Femur (tissue), 1 donor: ENCODE measurements at places on chromosomes 4 and X.

- DNase-seq, result no peak
Measured at GRCh38 chrX:41667631-41668030, 21.1 kb upstream of the GPR34 start.

DNA sequence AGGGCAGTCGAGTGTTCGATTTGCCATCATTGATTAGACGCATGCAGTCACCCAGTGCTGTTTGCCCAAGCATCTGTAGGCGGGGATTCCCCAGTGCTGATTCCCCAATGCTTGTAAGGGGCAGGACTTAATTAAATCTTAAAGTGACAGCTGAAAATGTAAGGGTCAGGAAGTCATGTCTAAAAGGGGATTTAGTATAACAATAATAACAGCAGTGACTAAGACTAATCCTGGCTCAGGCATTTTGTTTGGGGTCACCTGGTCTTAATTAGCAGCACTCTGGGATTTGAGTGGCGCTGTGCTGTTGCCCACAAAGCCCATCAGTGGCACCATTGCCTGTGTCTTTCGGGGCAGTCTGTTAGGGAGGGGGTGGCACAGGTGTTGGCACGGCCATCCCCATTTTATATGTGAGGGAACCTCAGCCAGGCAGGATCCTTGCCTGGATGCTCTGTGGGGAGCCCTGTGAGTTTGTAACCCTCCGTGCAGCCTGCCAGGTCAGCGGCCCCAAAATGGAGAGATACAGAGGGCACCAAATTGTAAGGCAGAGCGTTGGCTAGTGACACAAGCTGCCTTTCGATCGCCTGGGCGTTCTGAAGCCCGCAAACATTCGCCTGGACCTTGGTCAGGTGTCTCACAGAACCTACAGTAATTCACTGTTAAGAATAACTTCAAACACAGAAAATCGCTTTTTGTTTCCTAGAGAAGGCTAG is 146.7 kb downstream of the TBL1X start:
- no peak for DNase-seq

DNA sequence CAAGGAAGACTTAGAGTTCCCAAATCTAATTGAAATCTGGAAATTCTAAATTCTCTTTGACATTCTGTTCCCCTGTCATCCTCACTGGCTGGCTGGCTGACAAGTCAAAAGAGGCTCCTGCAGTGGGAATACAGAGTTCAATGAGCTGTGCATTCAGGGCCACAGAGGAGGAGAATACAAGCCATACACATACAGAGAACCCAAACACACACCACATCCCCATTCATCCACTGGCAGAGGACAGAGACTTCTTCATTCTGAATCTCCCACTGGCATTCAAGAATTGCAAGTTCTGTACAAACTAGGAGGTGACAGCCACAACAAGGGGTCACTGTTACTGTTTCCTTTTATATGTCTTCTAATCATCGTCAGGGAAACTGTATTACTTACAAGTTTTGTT is 49.7 kb downstream of the SAT1 start:
- DNase-seq, result no peak

DNA sequence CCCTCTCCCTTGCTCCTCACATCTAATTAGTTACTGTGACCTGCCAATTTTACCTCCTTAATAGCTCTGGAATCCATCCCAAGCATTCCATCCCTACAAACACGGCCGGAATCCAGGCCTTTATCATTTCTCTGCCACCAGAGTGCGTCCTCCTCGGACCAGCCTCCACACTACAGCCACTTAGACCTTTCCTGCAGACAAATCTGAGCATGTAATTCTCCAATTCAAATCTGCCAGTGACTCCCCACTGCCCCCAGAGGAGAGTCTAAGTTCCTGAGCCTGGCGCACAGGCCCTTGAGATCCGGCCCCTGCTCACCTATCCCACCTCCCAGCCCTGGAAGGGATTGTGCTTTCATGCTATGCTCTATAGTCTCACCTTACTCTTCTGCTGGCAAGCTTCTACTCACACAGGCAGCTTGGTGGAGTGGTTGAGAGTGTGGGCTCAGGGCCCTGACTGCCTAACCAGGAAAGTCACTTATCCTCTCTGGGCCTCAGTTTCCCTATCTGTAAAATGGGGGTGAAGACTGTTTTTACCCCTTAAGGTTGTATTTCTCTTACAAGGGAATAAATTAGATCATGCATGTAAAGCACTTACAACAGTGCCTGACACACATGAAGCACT is 31.2 kb downstream of the PJA1 start:
- DNase-seq, result peak; percentile 55

DNA sequence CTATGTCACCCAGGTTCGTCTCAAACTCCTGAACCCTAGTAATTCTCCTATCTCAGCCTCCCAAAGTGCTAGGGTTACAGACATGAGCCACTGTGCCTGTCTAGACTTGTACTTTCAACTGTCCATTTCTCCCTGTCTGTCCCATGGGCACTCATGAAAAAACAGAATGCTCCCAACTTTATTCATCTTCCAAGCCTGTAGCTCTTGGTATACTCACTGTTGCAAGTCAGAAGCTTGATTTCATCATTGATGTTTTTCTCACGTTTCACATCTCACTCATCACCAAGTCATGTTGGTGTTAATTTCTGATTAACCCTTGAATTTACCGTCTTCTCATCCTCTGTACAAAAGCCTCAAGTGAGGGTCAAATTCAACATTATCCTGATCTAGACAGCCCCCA is 7.3 kb upstream of the SRP72 start:
- DNase-seq, result no peak

GRCh38 chrX:31546126-31546525 is 474.3 kb upstream of the FTHL17 start:
- DNase-seq, result no peak

DNA sequence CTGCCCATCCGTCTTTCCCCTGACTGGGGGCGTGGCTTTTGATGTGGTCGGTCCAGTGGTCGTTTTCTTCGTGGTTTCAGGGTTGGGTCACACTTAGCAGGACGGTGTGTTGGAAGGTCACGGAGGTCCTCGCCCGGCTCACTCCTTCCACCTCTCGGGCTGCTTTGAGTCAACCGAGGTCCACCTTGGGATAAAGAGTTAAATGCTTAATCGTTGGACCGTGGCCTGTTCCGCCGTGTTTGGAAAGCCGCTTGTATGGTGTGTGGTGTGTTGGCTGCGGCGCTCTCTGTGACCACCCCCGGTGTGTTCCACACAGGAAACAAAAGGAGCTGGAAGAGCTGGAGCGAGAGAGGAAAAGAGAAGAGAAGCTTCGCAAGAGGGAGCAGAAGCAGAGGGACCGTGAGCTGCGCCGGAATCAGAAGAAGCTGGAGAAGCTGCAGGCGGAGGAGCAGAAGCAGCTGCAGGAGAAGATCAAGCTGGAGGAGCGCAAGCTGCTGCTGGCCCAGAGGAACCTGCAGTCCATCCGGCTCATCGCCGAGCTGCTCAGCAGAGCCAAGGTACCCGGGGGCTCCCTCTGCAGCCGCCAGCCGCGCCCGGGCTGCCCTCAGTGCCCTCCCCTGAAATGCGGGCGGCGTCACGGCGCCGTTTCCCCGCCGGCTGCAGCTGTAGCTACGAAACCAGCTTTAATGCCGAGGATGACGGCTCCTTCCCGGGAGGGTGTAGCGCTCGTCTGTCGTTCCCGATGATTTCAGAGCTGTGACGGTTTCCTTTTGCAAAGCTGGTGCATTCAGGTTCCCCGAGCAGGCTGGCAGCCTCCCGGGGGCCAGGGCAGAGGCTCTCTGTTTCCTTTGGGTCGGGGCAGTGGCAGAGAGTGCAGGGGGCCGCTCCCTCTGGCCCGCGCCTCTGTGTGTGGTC is 7.7 kb downstream of the AKAP17A start:
- no peak for DNase-seq

DNA sequence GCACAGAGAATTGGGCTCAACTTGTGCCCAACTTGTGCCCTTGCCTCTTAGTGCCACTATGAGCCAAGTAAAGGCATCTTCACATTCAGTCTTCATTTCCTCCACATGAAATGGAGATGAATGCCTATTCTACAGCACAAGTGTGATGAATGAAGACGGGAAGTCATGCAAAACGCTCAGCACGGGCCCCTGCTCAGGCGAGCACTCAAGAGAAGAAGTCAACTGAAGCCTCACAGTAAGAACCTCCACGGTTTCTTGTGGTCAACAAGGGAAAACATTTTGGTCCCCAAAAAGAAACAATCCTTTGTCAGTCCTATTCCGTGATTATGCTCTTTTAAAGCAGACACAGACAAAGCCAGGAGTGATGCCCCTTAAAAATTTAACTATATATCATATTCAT is 87.0 kb downstream of the IRF2 start:
- DNase-seq, result peak; percentile 17

- peak; percentile 3 for DNase-seq
Measured at GRCh38 chr4:3348621-3349020, 55.8 kb downstream of the RGS12 start.

DNA sequence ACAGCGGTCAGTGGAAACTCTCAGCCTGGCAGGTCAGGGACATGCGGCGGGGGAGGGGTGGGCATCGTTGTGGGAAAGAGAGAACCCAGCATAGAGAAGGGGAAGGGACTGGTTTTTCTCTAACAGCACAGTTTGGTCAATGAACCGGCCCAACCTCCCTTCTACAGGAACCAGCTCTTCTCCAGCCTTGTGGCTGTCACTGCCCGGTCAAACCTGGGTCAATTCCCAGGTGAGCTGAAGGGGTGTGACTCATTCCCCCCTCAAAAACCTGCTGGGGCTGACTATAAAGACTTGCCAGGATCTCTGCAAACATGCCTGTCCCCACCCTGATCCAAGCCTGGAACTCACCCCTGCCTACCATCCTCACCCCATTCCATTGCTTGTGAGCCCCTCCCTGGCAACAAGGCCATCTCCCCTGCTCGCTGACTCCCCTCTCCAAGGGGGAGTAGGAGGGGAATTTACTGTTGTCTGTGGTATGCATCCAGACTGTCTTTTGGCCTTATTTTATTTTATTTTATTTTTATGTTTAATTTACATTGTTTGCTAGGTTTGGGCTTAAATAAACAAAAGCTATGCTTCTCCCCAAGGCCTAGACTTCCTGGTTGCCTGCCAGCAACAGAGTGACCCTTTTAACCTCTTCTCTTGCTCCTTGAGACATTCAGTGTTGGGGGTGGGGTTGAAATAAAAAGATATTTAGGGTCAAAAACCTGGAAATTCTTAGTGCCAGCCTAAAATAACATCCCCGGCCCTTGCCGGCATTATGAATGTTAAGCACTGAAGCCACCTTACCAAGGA is 49.6 kb downstream of the TSC22D3 start:
- no peak for DNase-seq

DNA sequence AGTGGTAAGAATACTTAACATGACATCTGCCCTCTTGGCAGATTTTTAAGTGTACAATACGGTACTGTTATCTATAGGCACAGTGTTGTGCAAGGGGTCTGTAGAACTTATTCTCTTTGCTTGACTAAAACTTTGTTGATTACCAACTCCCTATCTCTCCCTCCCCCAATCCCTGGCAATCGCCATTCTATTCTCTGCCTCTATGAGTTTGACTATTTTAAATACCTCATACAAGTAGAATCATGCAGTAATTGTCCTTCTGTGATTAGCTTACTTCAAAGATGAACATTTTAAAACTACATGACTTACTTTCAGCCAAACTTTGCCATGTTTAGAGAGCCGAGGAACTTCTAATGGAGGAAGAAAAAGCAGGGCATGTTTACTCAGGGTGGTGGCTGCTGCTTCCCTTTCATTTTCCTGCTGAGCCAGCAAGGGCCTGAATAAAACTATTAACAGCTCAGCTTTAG is 62.4 kb downstream of the APOO start:
- no peak for DNase-seq

GRCh38 chr4:10201381-10202223 is 85.0 kb upstream of the WDR1 start:
- DNase-seq, result no peak

- DNase-seq, result no peak
Measured at GRCh38 chr4:30808276-30808675, 88.1 kb downstream of the PCDH7 start.

GRCh38 chr4:112170451-112170993 is 25.3 kb downstream of the FAM241A start:
- no peak for DNase-seq

DNA sequence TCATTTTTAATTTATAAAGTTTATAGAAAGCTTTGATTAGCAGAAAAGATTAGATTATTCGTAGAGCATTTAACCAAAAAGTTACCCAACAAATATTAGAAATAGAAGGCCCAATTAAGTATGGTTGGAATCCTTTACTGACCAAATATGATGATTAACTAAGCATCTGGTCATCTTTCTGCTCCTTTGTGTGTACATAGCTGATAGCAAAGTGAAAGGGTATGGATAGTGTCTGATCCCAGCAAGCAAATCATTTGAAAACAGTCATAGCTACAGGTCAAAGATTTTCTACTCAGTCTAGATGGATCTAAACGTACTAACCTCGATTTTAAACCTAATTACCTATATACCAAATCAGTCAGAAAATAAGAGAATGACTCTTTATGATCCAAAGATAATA is 7.3 kb upstream of the MAB21L2 start:
- DNase-seq, result no peak

GRCh38 chr4:22412013-22412412 is 103.9 kb downstream of the ADGRA3 start:
- DNase-seq, result no peak

- no peak for DNase-seq
Measured at GRCh38 chrX:112704187-112704586, 24.4 kb upstream of the LHFPL1 start.

- DNase-seq, result no peak
Measured at GRCh38 chr4:83725336-83726085, 189.6 kb downstream of the GPAT3 start.

GRCh38 chrX:142296421-142296820 is 91.3 kb upstream of the MAGEC2 start:
- no peak for DNase-seq
